Kidney epithelial cell (primary cell): ENCODE measurements at places on chromosomes 3 and 15.

- DNase-seq: no peak
These were observed 30.9 kb downstream of the MYO9A start for GRCh38 chr15:72086920-72087648.

DNA sequence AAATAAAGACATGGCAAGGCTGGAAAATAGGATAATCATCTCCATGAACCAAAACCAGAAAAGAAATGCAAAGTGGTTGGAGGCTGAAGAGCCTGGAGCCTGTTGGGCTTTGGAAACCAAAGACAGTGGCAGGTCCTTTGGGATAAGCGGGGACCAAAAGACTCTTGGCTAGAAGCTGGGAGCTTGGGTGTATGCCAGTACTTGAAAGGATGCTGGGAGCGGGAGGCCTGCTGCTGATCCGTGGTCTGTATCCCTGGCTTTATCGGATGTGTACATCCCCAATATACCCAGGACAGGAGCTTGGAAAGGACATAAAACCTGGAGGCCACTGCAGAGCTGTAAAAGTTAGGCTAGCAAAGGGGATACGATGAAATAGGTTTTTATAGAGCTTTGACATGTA is 1.3 kb upstream of the CHRNB4 start:
- DNase-seq: no peak

GRCh38 chr3:28019740-28020139 is 221.7 kb upstream of the CMC1 start:
- no peak for DNase-seq

DNA sequence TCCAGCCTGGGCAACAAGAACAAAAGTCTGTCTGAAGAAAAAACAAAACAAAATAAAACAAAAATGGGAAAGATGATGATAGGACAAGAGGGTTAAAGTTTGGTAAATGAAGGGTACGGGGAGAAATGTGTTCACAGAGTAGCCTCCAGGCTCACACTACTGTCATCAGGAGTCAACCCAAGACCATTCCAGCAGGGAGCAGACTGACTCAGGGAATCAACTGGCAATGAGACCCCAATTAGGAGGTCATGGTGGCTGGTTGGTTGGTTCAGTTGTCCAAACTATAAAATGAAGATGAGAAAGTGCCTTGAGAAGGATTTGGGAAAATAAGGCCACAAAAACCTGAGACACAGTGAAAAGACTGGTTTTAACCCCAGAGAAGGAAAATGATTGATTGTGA is 51.8 kb downstream of the KLHL6 start:
- no peak for DNase-seq

- DNase-seq: no peak
These were observed 12.0 kb downstream of the C3orf22 start for GRCh38 chr3:126546549-126547239.

DNA sequence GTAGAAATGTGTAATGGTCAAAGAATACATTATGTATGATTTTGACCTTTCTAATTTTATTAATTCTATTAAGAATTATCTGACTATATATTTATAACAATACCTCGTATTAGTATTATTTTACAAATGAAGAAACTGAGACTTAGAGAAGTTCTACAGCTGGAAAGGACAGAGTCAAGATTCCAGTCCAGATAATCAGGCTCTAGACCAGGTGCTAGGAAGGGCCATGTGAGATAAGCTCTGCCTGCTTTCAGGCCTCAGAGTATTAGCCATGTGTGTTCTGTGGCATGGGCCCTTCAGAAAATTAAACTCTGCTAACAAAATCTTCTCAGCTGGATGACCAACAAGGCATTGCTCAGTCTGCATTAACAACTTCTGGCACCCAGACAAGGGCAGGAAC is 87.5 kb downstream of the CD200R1L start:
- DNase-seq: no peak

- DNase-seq: no peak
These were observed 317.7 kb upstream of the TLE3 start for GRCh38 chr15:70415398-70415797.

DNA sequence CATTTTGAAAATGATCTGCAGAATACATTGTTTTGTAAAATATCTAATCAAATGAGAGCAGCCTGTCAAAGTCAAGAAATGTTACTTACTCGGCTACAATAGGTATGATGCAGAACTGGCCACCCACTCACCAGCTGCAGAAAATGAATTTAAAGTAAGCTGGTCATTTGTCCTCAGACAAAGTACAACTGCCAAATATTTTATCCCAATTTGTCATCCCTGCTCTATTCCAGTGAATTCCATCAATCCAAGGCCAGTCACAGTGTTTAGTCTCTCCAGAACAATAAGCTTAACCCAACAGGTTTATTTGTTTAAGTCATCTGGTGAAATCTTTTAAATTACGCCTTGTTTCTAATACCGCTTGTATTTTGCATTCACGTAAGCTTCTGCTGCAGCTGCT is 46.6 kb upstream of the TCF12 start:
- no peak for DNase-seq

DNA sequence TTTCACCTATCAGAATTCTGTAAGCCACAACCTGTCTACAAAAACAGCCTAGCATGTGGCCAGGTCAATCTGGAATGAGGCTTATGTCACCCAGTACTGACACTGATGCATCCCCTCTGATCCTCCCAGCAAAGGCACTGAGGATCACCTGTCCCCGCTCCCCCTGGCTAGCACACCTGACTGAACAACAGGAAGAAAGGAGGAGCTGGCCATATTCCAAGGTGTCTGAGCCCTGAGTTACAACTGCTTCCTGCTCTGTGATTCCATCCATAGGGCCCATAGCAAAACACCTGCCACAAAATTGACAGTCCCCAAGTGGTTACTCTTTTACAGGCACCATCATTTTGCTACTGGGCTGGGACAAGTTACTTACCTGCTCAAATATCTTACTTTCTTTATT is 555.5 kb upstream of the CFAP20DC start:
- DNase-seq: no peak

DNA sequence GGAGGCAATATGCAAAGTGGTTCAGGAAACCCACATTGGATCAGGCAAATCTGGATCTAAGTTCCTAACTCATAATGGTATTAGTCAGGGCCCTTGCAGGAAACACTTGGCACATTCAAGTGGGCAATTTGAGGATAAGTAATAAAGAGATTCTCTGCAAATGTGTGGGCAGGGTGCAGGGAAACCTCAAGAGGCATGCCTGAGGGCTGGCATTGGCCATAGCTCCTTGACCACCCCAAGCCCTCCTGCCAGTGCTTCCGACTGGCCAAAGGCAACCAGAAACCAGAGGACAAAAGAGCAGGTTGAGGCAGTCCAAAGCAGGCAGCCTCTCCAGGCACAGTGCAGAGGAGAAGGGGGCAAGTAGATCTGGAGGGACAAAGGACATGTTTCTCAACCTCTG is 130.8 kb upstream of the SNTN start:
- no peak for DNase-seq

DNA sequence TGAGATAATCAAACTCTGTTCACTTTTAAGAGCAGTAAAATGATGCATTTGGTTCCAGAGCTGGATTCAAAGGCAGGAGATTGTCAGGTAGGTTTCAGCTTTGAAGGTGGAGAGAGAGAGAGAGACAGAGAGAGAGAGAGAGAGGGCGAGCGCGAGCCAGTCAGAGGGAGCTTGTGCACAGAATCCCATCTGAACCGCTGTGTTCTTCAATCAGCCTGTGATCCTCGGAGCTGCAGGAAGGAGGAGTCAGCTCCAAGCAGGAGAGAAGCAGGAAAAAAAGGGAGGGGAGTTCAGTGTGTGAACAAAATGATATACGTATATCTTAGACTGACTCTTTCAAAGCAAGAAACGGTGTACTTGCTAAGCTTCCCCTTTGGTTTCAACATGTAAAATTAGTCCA is at the start of gene GPR149:
TSS of gene GPR149 (minus strand) at position 177 of the 400 bp plus-strand sequence. CDS start 575 bp downstream, outside the sequence.
- DNase-seq: no peak

DNA sequence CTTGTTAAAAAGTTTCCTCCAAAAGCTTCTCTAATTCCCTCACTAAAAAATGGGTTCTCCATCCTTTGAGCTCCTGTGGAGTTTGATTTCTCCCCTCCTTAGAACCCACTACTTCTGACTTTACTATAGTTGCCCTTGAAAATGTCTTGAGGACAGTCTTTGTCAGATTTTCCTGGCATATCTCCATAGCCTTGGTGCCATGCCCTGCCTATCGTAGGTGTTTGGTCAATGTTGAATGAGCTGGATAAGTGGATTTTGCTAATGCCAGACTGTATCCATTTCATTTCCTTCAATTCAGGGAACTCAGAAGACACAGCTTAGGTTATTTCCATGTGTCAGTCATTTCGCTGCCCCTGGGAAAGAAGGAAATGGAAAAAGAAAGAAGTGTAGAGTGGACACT is 40.6 kb downstream of the TMEM266 start:
- DNase-seq: no peak

DNA sequence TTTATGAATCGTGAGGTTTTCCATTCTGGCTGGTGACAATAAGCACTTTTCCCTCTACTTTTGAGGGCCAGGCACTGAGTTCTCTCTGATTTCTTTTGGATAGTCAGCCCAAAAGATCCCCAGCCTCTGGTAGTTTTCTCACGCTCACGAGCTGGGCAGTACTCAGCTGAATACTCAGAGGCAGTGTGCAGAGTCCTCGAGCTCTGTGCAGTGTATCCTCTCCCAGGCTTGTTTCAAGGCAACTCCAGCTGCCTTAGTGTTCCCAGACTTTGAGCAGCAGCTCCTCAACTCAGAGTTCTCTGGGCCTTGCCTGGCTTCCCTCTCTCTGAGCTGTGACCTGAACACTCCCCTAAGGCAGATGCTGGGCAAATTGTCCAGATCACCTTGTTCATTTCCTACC is 59.1 kb upstream of the IQSEC1 start:
- DNase-seq: no peak

GRCh38 chr15:77511869-77512268 is 91.2 kb downstream of the HMG20A start:
- DNase-seq: no peak

DNA sequence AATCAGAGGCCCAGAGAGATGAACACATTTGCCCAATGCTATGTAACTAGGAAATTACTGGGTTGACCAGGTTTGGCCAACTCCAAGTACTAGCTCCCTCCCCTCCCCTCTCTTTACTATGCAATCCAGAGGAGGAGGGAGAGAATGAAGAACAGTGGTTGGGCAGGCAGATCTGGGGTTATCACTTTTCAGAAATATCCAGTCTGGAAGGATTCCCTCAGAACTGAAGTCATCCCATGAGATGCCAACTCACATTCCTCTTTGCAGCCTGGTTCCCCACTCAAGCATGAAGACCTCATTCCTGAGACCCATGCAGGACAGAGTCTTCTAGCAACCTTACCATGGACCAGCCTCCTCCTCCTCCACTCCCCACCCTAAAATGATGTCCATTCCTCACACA is 201.1 kb downstream of the TLE3 start:
- DNase-seq: no peak

DNA sequence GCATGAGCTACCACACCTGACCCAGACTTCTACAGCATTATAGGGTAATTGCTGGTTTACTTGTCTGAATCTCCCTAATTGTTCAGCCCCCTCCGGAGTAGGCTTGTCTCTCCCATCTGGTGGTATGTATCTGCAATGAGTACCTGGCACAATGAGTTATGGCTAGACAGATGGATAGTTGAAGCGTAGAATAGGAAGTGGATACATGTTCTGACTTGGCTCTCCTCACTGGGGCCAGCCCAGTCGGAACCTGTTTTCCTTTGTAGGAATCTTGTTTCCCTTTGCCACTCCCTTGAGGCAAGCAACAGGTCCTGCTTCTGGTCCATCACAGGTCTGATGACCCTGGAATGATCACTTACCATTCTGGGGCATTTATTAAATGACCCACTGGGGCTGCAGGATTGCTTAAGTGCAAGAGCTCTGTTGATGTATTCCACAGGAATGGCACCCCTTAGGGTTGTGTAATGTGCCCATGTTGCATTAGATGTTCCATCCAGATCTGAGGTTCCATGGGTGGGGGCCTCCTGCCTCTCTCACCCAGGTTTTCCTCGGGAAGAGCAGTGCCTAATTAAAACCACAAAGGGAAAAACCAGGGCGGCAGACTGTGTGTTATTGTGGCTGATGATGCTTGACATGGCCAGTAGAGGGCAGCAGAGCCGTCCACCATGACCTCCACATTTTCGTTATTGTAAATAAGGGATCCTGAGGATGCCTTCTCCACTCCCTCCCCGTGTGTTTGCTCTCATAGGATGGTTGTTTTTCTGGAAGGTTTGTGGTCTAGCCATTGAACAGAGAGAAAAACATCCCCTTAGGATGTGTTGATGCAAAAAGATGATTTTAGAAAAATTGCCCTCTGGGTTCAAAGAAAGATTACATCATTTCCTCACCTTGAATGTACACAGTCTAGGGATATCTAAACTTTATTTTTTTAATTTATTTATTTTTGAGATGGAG is 58.0 kb downstream of the CMTM8 start:
- no peak for DNase-seq

DNA sequence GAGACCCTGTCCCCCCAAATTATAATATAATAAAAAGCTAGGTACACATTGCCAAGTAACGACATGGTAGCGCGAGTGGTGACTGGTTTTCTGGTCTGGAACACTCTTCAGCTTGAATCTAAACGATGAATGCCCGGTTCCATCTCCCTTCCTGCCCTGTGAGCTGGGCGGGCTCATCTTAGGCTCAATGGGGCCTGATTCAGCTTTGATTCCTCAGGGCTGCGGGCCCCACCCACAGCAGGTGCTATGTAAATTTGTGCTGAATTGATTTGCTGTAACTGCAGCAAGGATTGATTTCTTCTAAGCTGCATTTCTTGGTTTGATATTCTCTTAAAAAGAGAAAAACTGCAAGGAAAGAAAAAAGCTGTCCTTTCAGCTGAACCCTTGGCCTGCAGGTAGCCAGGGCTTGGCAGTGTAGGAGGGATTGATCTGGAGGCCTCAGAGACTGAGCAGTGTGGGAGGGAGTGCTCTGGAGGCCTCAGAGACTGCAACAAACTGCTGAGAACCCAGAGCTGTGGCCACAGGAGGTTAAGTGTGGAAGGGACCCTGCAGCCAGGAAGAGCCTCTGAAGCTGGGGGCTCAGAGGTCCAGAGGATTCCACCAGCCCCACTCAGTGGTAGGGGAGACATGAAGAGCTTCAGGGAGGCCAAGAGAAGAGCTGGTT is 231.6 kb downstream of the XXYLT1 start:
- DNase-seq: no peak

DNA sequence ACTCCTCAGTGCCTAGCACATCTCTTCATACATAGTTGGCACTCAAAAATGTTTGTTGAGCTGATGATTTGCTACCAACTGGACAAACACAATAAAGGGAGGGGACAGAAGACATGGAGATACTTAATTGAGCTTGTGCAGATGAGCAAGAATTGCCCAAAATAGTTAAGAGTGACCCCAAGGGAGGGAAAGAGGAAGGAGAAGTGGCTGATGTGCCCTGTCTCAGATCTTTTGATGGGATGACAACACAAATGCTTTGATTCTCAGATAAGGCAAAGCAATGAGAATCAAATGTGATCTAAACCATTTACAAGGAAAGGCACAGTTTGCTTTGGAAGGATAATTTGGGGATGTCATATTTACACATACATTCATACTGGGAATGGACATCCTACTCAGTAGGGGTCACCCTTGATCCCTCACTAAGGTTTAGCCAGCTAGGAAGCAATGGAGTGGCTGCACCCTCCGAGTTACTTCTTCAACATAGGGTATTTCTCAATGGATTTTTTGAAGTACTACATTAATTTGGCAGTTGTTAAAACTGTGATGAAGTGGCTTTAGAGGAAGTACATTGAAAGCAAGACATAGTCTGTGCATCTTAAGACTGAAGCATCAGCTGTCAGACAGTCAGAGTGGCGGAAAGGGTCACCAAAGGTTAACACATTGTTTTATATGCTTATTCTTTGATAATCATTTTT is 21.9 kb upstream of the SSR3 start:
- DNase-seq: no peak
